SW 1271 (cell line): ENCODE measurements at places on chromosomes 3 and 15.

GRCh38 chr3:194554473-194555123, 67.8 kb upstream of the ATP13A3 start:
- no peak for DNase-seq

GRCh38 chr3:138195481-138195880, 8.4 kb downstream of the ARMC8 start:
- DNase-seq: no peak

GRCh38 chr3:133709139-133709750, 36.9 kb upstream of the TF start:
- DNase-seq: no peak

DNA sequence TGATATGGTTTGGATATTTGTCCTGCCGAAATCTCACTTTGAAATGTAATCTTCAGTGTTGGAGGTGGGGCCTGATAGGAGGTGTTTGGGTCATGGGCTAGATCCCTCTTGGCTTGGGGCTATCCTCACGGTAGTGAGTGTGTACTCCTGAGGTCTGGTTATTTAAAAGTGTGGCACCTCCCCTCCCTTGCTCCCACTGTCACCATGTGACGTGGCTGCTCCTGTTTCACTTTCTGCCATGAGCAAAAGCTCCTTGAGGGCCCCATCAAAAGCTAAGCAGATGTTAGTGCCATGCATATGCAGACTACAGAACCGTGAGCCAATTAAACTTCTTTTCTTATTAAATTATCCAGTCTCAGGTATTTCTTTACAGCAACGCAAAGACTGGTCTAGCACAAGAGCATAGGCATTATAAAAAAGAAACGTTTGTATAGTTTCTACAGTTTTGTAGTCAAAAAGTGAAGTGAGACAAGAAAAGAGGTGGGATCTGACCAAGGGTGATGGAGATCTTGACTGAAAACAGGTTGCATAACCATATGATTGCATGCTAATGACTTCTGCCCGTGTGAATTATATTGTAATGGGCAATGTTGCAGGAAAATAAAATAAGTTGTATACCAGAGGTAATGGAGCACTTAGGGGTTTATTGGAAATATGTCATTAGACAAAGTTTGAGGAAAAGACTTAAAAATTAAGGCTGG, 28.5 kb upstream of the CLASP2 start:
- DNase-seq: no peak

DNA sequence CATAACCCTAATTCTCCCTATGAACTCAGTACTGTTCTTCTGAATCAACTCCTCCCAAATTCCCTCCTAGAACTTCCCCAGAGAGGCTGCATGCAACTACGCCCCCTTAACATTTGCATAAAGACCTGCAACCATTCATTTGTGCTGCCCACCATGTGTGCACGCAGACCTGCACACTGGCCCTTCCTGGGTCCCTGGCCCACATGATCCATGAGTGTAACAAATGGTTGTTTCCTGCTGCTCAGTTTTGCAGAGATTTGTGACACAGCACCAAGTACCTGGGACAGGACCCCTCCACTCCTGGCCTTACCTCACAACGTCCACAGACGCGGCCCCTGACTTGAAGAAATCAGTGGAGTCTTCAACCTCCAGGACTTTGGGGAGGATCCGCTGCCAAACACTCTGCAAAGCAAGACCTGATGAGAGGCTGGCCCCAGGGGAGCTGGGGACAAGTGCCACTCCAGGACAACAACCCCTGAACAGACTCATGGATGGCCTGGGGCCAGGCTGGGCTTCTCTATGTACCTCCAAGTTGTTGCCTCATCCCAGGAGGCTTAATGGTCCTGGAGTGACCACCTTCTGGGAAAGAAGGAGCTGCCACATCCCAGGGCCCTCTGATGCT, 33.8 kb downstream of the ALDH1L1 start:
- no peak for DNase-seq

DNA sequence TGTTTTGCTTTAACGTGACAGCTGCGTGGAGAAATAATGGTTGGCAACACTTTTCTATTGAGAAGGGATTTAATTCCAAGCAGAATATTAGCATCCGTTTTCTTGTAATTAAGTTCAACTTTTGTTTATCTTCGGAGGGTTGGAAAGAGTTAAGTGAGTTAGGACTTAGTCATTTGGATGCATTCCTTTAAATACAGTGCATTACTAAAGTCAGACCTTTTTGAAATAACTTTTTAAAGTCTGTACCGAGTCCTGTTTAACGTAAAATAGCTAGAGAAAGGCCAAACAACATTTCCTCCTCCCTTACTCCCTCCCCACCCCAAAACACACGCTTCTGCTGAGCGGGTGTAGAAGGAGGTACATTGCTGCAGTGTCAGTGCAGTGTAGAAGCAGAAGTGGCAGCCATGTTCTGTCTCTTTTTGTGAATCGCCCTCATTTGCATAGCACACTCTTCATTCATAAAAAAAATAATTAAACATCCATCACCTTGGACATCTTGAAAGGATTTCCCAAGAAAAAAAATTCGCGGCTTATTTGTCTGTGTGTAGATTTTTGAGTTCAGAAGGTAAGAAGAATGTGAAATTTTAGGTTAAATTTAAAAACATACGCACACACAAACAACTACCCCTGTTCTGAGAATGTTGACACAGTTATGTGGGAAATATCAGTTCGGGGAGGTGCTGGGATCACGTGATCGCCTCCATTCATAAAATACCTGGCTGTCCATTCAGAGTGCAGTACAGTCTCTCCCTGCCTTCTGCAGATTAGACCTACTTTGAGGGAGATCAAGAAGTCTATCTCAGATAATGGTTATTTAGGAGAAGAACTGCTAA, 1.6 kb downstream of the SPRED1 start:
- peak; percentile 72 for DNase-seq

DNA sequence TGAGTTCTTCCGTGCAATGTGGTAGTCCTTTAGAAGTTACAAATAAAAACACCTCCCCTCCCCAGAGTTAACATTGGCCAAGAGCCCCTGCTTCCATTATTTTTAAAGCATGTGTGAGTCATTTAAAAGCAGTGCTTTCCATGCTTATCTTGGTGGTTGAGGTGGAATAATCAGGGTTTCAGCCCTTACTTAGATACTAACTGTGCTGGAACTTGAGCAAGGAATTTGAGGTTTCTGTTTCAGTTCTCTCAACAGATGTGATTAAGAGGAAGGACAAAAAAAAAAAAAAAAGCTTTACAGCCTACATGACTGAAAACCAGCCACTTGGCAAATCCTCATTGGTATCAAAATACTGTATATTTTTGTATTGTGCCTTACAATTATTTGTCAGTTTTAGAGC, 64.5 kb downstream of the CGNL1 start:
- DNase-seq: no peak

- no peak for DNase-seq
Observed at GRCh38 chr3:25692341-25692740, 27.6 kb upstream of the TOP2B start.
